ENCODE measurements at places on chromosomes 2 and 18. TPM values are rescaled to one million over a fixed set of nuclear protein-coding genes. Genes with fewer than 3 reads are reported as not detected.

SCG2 gene
- 0.31 TPM for total RNA-seq

STPG4 gene
- total RNA-seq, result 0.28 TPM

IDH1 gene
- 536 TPM for total RNA-seq

DLGAP1 gene
- 59.5 TPM for total RNA-seq

PDCD1 gene
- total RNA-seq, result 0.38 TPM

CKAP2L gene
- 15.1 TPM for total RNA-seq

INHA gene
- total RNA-seq, result 0.31 TPM

LYG1 gene
- not detected for total RNA-seq

EVX2 gene
- total RNA-seq, result 0.03 TPM

TCF7L1 gene
- total RNA-seq, result 42.4 TPM

DNER gene
- 8.8 TPM for total RNA-seq

SULT1C4 gene
- 2.1 TPM for total RNA-seq

TXNL4A gene
- total RNA-seq, result 51.0 TPM

SKOR2 gene
- total RNA-seq, result not detected

IGFBP2 gene
- total RNA-seq, result 309 TPM

SIX3 gene
- total RNA-seq, result not detected

ZCCHC2 gene
- 14.4 TPM for total RNA-seq

GALNT3 gene
- total RNA-seq, result 17.1 TPM

KCNJ3 gene
- 0.28 TPM for total RNA-seq

IL1R1 gene
- total RNA-seq, result 0.47 TPM

ANKRD44 gene
- 1.7 TPM for total RNA-seq

ACVR1C gene
- 1.1 TPM for total RNA-seq

HAAO gene
- total RNA-seq, result 0.97 TPM

SLC11A1 gene
- not detected for total RNA-seq

GRP gene
- total RNA-seq, result not detected

ITPRIPL1 gene
- total RNA-seq, result 9.3 TPM

ATOH8 gene
- total RNA-seq, result 0.62 TPM

SNORC gene
- 0.62 TPM for total RNA-seq

GALR1 gene
- 0.74 TPM for total RNA-seq

C2orf69 gene
- 39.2 TPM for total RNA-seq

HOXD13 gene
- total RNA-seq, result not detected

CFAP221 gene
- total RNA-seq, result 0.23 TPM

KIAA2012 gene
- 0.03 TPM for total RNA-seq

ZAP70 gene
- total RNA-seq, result 0.12 TPM

TUBA4B gene
- total RNA-seq, result 0.14 TPM

YPEL5 gene
- total RNA-seq, result 31.1 TPM

SPTBN1 gene
- 189 TPM for total RNA-seq

PDE11A gene
- total RNA-seq, result 1.7 TPM

CABYR gene
- total RNA-seq, result 48.4 TPM

METTL5 gene
- total RNA-seq, result 74.8 TPM

Data from GM23338 (cell line).